ENCODE measurements at places on chromosomes 16 and 17. TPM values are rescaled to one million over a fixed set of nuclear protein-coding genes. Genes with fewer than 3 reads are reported as not detected.

GRCh38 chr17:17874478-17874877, 37.7 kb upstream of the SREBF1 start:
- peak; percentile 72 for DNase-seq

The FADS6 gene
- 1.3 TPM for polyA plus RNA-seq

The TNP2 gene
- polyA plus RNA-seq, result not detected

DNA sequence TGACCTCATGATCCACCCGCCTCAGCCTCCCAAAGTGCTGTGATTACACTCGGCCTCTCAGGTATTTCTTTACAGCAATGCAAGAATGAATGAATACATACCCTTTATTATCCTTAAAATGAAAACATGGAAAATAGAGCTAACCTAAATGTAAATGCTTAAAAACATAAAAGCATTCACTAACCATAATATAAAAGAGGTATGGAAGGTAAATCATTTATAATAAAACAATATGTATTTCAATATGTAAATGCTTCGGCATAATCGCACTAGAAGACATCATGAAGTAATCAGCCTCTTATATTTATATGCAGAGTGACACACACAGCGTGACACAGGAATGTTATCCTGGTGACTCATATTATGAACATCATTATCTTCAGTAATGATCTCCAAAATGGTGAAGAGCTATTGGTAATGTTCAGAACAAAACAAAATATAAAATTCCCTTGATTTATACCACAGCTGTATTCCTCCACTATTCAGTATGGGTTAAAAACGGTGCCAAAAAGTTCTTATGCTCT, 53.9 kb downstream of the AIPL1 start:
- no peak for DNase-seq

The NTN1 gene
- 9.0 TPM for polyA plus RNA-seq

GRCh38 chr17:81398176-81398831, 3.0 kb downstream of the BAHCC1 start:
- DNase-seq, result peak; percentile 65
